ENCODE measurements at places on chromosomes 3 and 15.

- DNase-seq, result no peak
These were observed 52.4 kb downstream of the KLF13 start for GRCh38 chr15:31379042-31379441.

DNA sequence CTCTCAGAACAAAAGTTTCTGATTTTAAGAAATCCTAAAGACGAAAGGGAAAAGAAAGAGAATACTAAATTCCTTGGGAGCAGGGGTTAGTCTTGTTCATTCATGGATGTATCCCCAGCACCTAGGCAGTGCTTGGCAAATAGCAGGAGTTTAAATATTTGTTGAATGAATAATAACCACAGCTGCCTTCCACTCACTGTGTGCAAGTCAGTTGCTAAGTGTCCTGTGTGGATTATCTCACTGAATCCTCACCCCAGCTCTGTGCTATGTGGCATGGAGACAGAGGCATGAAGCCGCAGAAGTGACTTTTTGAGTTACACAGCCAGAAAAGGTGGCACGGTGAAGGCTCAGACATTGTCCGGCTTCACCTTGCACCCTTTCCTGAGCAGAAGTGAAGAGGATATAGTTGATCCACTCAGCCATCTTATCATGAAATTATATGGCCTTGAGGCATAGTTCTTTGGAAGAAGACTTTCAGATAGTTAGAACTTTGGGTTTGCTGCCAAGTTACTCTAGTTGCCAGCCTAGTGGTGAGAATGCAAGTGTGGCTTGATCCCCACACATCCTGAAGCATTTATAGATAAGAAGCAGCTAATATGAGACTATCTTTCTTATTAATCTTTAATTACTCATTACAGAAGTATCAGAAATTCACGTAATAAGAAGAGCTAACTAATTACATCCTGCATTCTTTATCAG lies 355.5 kb downstream of the LRTM1 start:
- DNase-seq, result no peak

DNA sequence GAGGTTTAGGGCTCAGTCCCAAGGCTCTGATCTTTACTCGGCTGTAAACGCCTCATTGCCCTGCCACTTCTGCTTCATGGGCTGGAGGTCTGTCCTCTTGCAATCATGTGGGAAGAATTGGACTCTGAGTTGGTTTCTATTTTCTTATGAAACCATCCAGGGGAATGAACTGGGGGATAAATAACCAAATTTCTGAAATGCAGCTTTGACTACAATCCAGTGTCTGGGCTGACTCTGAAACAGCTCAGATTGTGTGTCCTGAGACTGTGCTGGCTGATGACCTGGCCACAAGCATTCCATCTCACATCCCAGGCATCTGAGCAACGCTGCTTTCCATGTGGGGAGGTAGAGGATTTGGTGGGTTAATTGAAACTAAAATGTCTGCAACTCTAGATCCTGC lies 71.0 kb upstream of the GALNT15 start:
- DNase-seq, result no peak

GRCh38 chr3:63521657-63522056 lies 130.8 kb upstream of the SNTN start:
- DNase-seq, result no peak

- DNase-seq, result no peak
These were observed 149.2 kb upstream of the LINGO1 start for GRCh38 chr15:77781946-77782240.

DNA sequence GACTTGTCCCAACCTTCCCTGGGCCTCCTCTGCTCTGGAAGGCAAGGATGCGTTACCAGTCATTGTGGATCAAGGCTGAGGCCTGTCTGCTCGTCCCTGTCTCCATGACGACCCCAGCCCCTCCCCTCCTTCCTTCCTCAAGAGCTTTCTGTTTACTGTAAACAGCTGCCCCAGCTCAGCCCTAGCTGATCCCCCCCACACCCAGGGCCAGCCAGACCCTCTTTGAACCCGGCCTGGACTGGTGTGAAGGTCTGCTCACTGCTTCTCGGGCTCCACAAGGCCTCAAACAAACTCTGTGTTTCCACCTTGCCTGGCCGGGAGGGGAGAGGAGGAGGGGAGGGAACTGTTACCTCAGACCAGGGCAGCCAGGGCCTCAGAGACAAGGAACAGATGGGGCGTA lies 16.9 kb downstream of the VPS18 start:
- DNase-seq, result no peak

GRCh38 chr15:74789741-74790079 lies 7.8 kb downstream of the CSK start:
- no peak for DNase-seq

DNA sequence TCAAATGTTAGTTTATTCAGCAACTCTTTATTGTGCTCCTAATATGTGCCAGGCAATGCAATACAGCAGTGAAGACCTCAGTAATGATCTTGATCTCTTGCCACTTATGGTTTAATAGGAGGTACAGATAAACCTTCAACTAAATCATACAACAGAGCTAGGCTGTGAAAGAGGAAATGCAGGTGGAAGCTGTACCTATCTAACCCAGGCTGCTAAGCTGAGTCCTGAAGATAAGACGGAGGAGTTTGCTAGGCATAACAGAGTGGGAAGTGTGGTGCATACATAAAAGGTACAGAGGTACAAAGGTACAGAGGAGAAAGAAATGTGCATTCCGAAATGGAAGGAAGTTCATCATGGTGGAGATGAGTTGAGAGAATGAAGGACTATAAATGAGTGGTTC lies 35.0 kb downstream of the KBTBD8 start:
- DNase-seq, result no peak

GRCh38 chr3:106371221-106371970 lies 502.6 kb upstream of the CBLB start:
- no peak for DNase-seq

- no peak for DNase-seq
These were observed 82.0 kb downstream of the CHDH start for GRCh38 chr3:53764026-53764775.

DNA sequence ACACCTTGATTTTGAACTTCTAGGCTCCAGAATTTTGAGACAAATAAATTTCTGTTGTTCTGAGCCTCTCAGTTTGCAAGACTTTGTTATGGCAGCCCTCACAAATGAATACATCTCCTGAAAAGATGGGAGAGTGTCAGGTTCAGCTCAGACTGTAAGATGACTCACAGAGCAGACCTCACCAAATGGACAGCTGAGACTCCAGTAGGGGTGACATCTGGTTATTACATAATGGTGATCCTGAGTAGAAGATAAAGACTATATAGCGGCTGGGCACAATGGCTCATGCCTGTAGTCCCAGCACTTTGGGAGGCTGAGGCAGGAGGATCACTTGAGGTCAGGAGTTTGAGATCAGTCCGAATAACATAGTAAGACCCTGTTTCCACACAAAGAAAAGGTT lies 26.2 kb upstream of the MTMR14 start:
- no peak for DNase-seq

DNA sequence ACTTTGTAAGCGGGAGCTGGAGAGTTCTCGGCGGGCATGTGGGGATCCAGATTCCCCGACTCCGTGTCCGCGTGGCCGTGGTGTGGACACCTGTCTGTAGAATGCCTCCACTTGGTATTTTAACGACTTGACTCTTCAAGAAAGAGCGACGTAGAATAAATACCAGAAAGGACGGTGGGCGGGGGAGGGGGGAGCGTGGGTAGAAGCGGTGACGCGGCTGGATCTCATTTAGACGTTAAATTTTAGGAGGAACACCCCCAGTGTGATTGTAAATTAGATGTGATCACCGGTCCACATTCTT lies 620 bp upstream of the PYGO1 start:
- DNase-seq, result no peak

GRCh38 chr3:17985658-17986347 lies 243.4 kb upstream of the TBC1D5 start:
- no peak for DNase-seq

- DNase-seq, result no peak
These were observed 37.5 kb upstream of the MYZAP start for GRCh38 chr15:57554063-57554811.

DNA sequence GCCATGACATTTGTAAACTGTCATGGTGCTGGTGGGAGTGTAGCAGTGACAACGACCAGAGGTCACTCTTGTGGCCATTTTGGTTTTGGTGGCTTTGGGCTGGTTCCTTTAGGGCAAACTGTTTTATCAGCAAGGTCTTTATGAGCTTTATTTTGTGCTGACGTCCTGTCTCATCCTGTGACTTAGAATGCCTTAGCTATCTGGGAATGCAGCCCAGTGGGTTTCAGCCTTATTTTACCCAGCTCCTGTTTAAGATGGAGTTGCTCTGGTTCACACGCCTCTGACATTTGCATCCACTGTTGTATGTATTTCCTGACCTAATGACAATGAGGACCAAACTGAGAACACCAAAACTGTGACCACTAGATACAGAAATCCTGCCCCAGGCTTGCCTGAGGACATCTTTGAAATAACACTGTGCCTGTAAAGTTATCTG lies 37.6 kb downstream of the RAB8B start:
- no peak for DNase-seq

DNA sequence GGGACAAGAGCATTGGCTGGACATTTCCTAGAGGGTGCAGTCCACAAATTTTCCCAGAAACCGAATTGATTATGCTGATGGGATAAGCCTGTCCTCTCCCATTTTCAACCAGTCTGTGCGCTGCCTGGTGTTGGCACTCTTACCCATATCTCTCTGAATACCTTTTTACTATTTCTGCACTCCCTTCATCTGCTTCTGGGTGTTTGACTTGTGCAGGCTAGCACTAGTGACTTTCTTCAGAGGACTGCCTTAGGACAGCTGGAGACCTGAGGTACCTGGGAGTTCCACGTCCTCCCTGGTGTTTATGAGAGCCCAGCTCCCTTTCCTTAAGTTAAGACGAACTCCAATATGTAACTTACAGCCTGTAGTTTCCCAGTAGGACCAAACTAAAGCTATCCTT lies 50.2 kb downstream of the RBMS3 start:
- DNase-seq, result no peak

DNA sequence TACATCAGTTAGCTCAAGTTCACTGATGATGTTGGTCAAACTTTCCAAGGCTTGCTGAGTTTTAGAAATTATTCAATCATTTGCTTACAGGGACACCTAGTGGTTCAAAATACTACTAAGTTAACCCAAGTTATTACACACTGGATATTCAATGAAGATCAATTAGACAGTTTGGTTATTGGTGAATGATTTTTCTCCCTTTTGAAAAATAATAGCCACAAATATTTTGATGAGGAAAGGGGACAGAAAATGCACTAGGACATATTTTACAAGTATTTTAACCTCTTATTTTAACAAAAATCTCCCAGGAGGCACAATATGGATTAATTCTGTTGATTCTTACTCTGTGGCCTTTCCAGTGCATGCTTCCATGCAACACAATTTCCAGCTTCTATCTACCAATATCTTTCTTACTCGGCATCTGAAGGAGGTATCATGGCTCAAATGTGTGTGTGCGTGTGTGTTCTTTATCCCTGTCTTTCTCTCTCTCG lies 20.1 kb upstream of the GOLGA6L2 start:
- DNase-seq, result no peak

DNA sequence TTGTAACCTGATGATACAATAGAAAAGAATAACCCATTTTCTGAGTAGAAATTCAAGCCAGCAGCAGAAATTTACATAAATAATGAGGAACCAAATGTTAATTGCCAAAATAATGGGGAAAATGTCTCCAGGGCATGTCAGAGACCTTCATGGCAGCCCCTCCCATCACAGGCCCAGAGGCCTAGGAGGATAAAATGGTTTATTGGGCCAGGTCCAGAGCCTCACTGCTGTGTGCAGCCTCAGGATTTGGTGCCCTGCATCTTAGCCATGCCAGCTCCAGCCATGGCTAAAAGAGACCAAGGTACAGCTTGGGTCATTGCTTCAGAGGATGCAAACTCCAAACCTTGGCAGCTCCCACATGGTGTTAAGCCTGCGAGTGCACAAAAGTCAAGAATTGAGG lies 352.1 kb upstream of the MEIS2 start:
- no peak for DNase-seq

GRCh38 chr15:100031665-100032357 lies 298.6 kb upstream of the LYSMD4 start:
- DNase-seq, result no peak

GRCh38 chr3:148694116-148694515 lies 3.6 kb upstream of the AGTR1 start:
- DNase-seq, result no peak

DNA sequence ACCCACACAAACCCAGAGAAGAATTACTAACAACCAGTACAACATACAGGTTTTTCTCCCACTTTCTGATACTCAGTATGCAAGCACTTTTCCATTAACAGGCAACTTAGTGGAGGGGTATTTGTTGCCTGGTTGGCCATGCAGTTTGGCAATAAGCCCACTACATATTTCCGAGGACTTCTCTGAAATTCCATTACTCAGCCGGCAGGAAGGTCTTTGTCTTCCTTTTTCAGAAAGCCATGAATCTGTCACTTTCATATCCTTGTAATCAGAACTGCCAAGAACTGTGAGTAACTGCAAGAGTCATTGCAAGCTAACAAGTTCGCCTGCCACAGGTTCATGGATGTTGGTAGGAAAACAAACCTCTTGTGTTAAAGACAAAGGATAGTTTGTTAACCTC lies 422.3 kb upstream of the ROBO1 start:
- no peak for DNase-seq
